Activated naive CD4-positive, alpha-beta T cell treated with anti-CD3 and anti-CD28 coated beads for 36 hours (primary cell): ENCODE measurements at places on chromosomes 1 and 21. TPM values are rescaled to one million over a fixed set of nuclear protein-coding genes. Genes with fewer than 3 reads are reported as not detected.

DNA sequence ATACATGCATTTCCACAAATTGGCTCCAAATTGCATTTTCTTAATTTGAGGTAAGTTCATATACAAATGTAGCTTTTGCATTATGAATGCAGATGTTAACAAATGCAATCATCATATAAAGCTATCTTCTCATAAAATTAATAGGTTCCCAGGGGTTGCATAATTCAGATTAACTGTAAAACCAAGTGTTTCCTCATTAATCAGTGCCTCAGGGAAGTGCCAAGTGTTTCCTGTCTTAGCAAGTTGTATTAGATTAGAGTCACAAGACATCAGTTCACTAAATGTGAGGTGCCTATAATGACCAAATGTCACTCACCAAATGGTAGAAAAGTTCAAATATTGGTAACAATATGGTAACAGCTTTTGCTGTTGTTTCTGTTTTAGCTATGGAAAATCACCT, 140.8 kb downstream of the PTGER3 start:
- H3K36me3 ChIP-seq, result no peaks in the 10 kb centered on the region
- H3K27me3 ChIP-seq, result no peaks in the 10 kb centered on the region
- no peaks in the 10 kb centered on the region for H3K4me1 ChIP-seq
- no peak overlapping the region for H3K4me3 ChIP-seq
- DNase-seq, result no peak
- no peak overlapping the region for H3K27ac ChIP-seq

The SHISA4 gene
- 0.33 TPM for total RNA-seq

The TMCC2 gene
- total RNA-seq, result 44.8 TPM

- no peaks in the 10 kb centered on the region for H3K36me3 ChIP-seq
- no peaks in the 10 kb centered on the region for H3K4me1 ChIP-seq
- peaks cover 5% of the 10 kb centered on the region for H3K27me3 ChIP-seq
Measured at GRCh38 chr1:199463521-199464127, 563.9 kb upstream of the NR5A2 start.

The SPATA17 gene
- not detected for total RNA-seq

GRCh38 chr1:229625071-229625914, 629 bp downstream of the TAF5L start:
- peak overlapping the region; percentile 82 for H3K27ac ChIP-seq
- no peaks in the 10 kb centered on the region for H3K27me3 ChIP-seq
- H3K4me3 ChIP-seq, result peak overlapping the region; percentile 91
- peaks cover 53% of the 10 kb centered on the region for H3K4me1 ChIP-seq

The PPFIA4 gene
- total RNA-seq, result 4.5 TPM

- no peaks in the 10 kb centered on the region for H3K36me3 ChIP-seq
- no peak for DNase-seq
- H3K27ac ChIP-seq, result no peak overlapping the region
- H3K27me3 ChIP-seq, result no peaks in the 10 kb centered on the region
Measured at GRCh38 chr1:78142736-78143135, 97.0 kb downstream of the GIPC2 start.

The ACTL8 gene
- not detected for total RNA-seq

- H3K4me1 ChIP-seq, result no peaks in the 10 kb centered on the region
- H3K27me3 ChIP-seq, result no peaks in the 10 kb centered on the region
- H3K36me3 ChIP-seq, result no peaks in the 10 kb centered on the region
- no peak overlapping the region for H3K27ac ChIP-seq
Measured at GRCh38 chr1:201791779-201792173, 37.2 kb upstream of the IPO9 start.

The IL12RB2 gene
- total RNA-seq, result 76.5 TPM

- no peak within 1 kb of the TSS for H3K27ac ChIP-seq
- H3K36me3 ChIP-seq, result peaks cover 7% of the 10 kb centered on the region
- no peaks in the 10 kb centered on the region for H3K27me3 ChIP-seq
- H3K4me3 ChIP-seq, result no peak within 1 kb of the TSS
Measured at GRCh38 chr1:156247460-156248322, at the start of gene PAQR6. Gene PAQR6 (minus strand): TSS chr1:156248056. CDS start chr1:156246731, 1,325 bp downstream.

DNA sequence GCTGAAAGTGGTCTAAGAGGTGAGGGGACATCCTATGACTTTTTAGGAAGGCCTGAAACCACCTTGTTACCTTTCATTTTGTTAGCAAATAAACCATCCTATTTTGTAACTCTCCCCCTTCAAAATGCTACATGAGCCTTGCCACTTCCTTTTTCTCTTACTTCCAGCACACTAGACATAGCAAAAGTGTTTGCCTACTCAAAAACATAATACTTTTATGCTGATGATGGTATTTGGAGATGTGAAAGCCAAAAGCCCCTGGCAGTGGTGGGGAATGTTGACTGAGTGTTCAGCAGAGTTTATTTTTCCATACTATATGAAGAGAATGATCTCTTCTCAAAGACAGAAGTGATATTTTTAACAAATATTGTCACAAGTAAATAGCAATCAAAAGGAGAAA, 134.2 kb downstream of the EDEM3 start:
- H3K27ac ChIP-seq, result no peak overlapping the region
- H3K4me3 ChIP-seq, result no peak overlapping the region
- H3K36me3 ChIP-seq, result no peaks in the 10 kb centered on the region
- no peak for DNase-seq
- no peaks in the 10 kb centered on the region for H3K27me3 ChIP-seq
- H3K4me1 ChIP-seq, result no peaks in the 10 kb centered on the region

GRCh38 chr1:47971385-47972160, 25.6 kb downstream of the TRABD2B start:
- peaks cover 5% of the 10 kb centered on the region for H3K27me3 ChIP-seq
- no peaks in the 10 kb centered on the region for H3K4me1 ChIP-seq
- DNase-seq, result no peak
- no peaks in the 10 kb centered on the region for H3K36me3 ChIP-seq
- H3K27ac ChIP-seq, result no peak overlapping the region
- no peak overlapping the region for H3K4me3 ChIP-seq

DNA sequence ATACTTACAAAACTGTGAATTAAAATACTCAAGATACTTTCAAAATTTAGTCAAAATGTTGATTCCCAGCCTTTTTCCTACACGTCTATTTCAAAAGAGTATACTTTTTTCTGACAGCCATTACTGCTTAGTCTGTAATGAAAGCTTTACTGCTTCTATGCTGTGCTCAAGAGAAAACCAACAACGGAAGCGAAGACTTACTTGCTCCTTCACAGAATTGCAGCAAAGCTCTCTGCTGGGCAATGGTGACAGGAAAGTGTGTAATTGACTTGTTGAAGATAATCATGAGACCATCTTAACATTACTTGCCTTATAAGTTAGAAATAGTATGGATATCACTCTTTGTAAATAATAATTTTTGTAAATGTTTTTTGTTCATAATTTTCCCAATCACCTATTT, 1.7 kb upstream of the DYNLT5 start:
- no peak overlapping the region for H3K4me3 ChIP-seq
- H3K27ac ChIP-seq, result no peak overlapping the region
- H3K36me3 ChIP-seq, result no peaks in the 10 kb centered on the region
- peaks cover 12% of the 10 kb centered on the region for H3K4me1 ChIP-seq
- peaks cover 31% of the 10 kb centered on the region for H3K27me3 ChIP-seq
- DNase-seq, result no peak

DNA sequence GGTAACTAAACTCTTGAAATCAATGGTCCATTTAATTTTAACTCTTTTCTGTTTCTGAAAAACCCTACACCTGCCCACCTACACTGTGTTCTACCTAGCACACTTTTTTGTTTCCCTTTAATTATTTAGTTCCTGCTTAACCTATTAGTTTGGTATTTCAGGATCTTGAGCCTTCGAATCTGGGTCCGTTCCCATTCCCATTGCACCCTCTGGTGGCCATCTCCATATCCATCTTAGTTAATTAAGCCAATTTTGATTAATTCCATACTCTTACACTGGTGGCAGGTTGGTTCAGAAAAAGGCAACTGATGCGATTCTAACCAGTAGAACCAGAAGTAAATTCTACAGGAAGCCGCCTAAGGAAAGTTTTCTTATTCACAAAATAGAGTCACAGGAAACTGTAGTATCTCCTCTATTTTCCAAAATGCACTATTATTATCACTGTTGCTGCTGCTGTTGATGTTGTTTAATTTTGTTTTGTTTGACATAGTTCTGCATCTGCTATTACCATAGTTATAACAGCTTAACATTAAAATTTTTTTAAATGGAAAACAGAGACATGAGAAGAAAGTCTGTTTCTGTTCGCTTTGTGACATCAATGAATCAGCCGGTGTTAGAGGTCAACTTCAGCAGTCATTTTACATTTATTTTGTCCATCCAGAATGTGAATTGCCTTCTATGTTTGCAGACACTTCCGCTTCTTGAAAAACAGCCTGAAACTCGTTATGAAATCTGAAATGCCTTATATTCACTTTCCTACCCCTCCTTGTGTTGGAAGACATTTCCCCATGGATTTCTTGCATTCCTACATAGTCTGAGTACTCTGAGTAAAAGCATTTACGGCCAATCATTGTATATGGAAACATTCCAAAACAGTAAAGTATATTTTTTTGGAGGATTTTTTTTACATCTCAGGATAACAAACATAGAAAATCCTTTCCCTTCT, 115.5 kb upstream of the NCAM2 start:
- no peak overlapping the region for H3K27ac ChIP-seq
- H3K4me1 ChIP-seq, result no peaks in the 10 kb centered on the region
- no peaks in the 10 kb centered on the region for H3K36me3 ChIP-seq
- no peak overlapping the region for H3K4me3 ChIP-seq
- peak; percentile 26 for DNase-seq
- H3K27me3 ChIP-seq, result no peaks in the 10 kb centered on the region

GRCh38 chr1:87826681-87827251, 498.1 kb downstream of the LMO4 start:
- H3K4me1 ChIP-seq, result no peaks in the 10 kb centered on the region
- H3K27me3 ChIP-seq, result no peaks in the 10 kb centered on the region
- no peak overlapping the region for H3K4me3 ChIP-seq
- no peak overlapping the region for H3K27ac ChIP-seq
- H3K36me3 ChIP-seq, result no peaks in the 10 kb centered on the region

DNA sequence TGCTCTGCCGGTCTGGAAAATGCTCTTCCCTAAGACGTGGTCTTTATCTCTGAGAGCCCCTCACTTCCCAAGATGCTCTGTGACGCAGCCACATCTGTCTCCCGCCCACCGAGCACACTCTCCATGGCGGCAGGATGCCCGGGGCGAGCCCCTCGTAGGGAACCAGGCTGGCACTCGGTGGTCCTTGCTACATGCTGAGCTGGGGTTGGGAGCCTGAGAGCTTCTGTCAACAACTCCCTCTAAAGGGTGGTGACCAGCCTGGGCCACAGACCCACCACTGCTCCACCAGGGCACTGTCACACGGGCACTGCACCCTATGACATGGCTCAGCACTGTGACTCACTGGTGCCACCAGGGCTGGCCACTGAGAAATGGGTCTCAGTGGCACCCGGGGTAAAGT, 2.6 kb downstream of the PEX10 start:
- no peaks in the 10 kb centered on the region for H3K27me3 ChIP-seq
- DNase-seq, result no peak
- H3K4me1 ChIP-seq, result peaks cover 16% of the 10 kb centered on the region
- H3K4me3 ChIP-seq, result no peak overlapping the region
- no peak overlapping the region for H3K27ac ChIP-seq

DNA sequence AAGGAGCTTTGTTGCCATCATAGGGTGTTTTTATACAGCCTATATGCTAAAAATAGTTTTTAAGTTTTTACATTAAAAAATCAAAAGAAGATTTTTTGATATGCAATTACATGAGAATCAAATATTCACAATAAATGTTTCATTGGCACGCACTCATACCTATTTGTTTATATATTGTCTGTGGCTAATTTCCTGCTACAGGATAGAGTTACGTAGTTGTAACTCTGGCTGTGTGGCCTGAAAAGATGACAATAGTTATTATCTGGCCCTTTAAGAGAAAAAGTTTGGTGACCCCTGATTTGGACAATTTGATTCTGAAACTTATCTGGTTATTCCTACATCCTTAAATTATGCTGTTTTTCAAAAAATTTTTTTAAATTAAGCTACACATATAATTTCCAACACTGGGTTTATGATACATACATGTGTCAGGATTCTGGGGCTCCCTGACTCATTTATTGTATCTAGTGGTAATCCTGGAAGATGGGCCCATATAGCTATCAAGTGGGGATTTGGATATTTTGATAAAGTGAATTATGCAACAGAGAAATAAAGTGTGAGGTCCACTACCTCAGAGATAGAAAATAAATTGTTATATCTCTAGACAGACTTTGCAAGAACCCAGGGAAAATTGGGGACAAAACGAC, 370.2 kb upstream of the LYPLAL1 start:
- H3K27me3 ChIP-seq, result no peaks in the 10 kb centered on the region
- DNase-seq, result no peak
- no peaks in the 10 kb centered on the region for H3K36me3 ChIP-seq
- no peak overlapping the region for H3K4me3 ChIP-seq
- no peaks in the 10 kb centered on the region for H3K4me1 ChIP-seq
- H3K27ac ChIP-seq, result no peak overlapping the region

The SLC25A34 gene
- total RNA-seq, result 0.43 TPM

The DNAH14 gene
- total RNA-seq, result 0.38 TPM

The CELA3B gene
- not detected for total RNA-seq

- peak; percentile 94 for DNase-seq
- H3K36me3 ChIP-seq, result peaks cover 5% of the 10 kb centered on the region
- H3K27ac ChIP-seq, result peak overlapping the region; percentile 97
- H3K4me3 ChIP-seq, result peak overlapping the region; percentile 65
- peaks cover 2% of the 10 kb centered on the region for H3K27me3 ChIP-seq
- peaks cover 80% of the 10 kb centered on the region for H3K4me1 ChIP-seq
Measured at GRCh38 chr21:33948096-33948950, 32.7 kb upstream of the ATP5PO start.

- H3K27me3 ChIP-seq, result peaks cover 4% of the 10 kb centered on the region
- H3K36me3 ChIP-seq, result no peaks in the 10 kb centered on the region
- no peak overlapping the region for H3K4me3 ChIP-seq
- no peaks in the 10 kb centered on the region for H3K4me1 ChIP-seq
- H3K27ac ChIP-seq, result no peak overlapping the region
- no peak for DNase-seq
Measured at GRCh38 chr1:242435200-242435599, 89.3 kb downstream of the PLD5 start.

DNA sequence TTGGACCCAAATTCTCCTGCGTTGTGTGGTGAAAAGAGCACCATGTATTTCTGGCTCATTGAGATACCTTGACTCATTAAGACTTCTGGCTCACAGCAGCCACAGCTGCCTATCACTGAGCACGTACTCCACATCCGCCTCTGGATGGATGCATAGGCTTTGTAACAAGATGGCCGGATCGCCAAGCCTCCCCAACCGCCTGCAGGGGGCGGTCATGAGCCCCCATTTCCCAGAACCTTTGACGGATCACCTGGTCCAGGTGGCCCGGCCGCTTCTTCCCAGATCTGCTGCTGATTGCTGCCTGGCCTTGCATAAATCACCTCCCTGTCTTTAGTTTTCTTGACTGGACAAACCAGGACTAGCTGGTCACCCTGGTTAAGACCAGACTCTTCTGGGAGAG, 156.5 kb upstream of the KLHDC7A start:
- H3K4me1 ChIP-seq, result no peaks in the 10 kb centered on the region
- peaks cover 14% of the 10 kb centered on the region for H3K27me3 ChIP-seq
- H3K27ac ChIP-seq, result no peak overlapping the region
- no peak for DNase-seq

GRCh38 chr1:20371883-20372282, 81.2 kb downstream of the VWA5B1 start:
- no peak overlapping the region for H3K4me3 ChIP-seq
- no peak for DNase-seq

- DNase-seq, result no peak
- H3K36me3 ChIP-seq, result no peaks in the 10 kb centered on the region
- no peaks in the 10 kb centered on the region for H3K4me1 ChIP-seq
- H3K4me3 ChIP-seq, result no peak overlapping the region
- H3K27ac ChIP-seq, result no peak overlapping the region
Measured at GRCh38 chr1:162215902-162216301, 146.4 kb downstream of the NOS1AP start.

GRCh38 chr21:43944078-43944633, 68.0 kb upstream of the TRAPPC10 start:
- no peak overlapping the region for H3K4me3 ChIP-seq
- H3K27me3 ChIP-seq, result no peaks in the 10 kb centered on the region
- no peak for DNase-seq
- H3K27ac ChIP-seq, result no peak overlapping the region

The LCE1C gene
- not detected for total RNA-seq
